Activated CD4-positive, alpha-beta T cell treated with anti-CD3 and anti-CD28 coated beads for 48 hours (primary cell): ENCODE measurements at places on chromosomes 3 and 15.

DNA sequence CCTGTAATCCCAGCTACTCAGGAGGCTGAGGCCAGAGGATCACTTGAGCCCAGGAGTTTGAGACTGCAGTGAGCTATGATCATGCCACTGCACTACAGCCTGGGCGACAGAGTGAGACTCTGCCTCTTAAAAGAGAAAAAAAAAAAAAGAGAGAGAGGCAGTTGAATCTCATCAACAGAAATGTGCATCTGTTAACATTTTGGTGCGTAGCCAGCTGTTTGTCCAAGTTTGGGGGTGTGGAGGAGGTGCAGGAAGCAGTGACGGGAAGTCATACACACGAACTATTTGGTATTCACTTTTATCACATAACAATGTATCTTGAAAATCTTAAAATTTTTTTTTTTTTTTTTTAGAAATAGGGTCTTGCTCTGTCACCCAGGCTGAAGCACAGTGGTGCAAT is 18.2 kb upstream of the CEMIP start:
- DNase-seq, result no peak

DNA sequence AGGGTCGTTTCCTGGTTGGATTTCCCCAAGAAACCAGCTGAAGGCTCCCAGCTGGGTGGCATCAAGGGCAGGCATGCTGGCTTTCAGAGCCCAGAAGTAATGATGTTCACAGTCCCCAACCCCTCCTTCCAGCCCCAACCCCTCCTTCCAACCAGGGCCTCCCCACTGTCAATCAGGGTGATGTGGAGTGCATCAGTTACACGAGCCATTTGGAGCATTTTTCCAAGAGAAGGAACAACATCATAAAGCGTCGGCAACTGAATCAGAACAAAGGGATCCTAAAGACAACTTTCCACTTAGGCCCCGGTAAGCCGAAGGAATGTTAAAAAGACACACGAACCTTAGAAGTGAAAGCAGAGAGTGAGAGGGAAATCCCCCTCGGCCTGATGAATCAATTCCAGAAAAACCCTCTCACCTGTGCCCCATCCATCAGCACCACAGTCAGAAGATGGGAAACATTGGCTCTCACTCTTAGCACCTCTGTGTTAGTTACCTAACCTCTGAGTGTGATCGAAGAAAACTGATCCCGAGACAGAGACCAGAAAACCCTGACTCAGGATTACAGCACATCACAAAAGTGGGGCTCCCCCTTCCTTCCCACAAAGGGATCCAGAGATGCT is 101.2 kb upstream of the WNT5A start:
- no peak for DNase-seq

DNA sequence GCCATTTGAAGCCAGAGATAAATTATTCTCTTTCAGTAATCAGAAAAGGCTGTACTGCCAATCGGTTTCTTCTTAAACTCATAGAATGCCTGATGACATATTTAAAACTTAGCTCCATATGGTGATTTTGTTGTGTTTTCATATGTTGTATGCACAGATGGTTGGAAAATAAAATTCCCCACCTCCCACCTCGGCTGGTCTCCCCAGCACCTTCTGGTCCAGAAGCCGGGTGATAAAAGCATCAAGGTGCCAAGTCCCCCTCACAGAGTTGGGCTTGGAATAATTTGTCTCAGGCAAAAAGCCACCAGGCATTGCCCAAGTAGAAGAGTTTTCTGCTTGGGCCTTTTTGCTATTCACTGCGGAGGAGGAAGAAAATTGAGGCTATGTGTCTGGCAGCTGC is 18.4 kb downstream of the LARS2 start:
- DNase-seq, result no peak

DNA sequence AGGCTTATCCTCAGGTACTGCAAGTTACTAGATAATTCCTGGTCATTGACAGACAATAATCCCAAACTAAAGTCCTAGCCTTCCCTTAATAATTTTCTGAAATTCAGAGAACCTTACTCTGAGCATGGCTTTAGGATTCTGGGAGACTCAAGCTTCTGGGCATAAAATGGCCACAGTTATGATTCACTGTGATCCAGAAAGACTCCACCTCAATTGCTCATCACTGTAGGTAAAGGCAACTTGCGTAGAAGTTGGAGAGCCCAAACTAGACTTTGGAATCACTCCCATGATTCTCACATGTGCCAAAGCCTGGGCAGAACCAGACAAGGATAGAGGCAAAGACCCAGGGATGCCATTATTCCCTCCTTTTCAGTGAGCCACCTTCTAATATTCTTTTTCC is 195.3 kb downstream of the OSBPL10 start:
- no peak for DNase-seq

DNA sequence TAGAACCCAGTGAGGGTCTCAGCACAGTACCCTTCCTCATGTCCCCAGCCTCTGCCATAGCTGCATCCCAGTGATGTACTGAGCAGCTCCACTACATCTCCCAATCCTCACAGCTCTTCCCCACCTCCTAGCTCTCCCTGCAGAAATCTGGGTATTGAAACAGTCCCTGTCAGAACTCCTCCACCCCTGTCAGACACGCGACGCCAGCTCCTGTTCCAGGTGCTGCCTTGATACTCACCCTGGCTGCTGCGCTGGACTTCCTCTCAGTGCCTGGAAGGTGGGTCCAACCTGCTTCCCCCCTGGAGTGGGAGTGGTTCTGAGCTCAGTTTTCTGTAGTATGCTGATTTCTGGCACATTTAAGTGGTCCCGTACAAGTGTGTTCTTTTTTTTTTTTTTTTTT is 160.9 kb upstream of the SLCO3A1 start:
- DNase-seq, result no peak

DNA sequence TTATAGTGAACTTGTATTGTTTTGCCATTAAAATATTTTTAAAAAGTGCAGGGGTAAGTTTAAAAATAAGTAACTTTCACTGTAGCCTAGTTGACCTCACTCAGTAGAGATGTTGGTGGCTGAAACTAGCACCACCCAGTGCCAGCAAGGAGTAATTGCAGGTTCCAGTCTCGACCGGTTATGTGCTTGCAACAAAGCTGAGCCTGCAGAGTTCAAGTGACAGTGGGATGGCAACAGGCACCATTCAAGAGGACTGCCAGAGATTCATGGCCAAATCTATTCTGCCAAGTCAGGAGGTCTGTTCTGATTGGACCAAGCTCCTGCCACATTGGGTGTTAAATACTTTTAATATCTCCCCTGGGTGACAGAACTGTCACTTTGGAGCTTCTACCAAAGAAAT is 2.7 kb downstream of the ADAMTS7 start:
- DNase-seq, result peak; percentile 49

DNA sequence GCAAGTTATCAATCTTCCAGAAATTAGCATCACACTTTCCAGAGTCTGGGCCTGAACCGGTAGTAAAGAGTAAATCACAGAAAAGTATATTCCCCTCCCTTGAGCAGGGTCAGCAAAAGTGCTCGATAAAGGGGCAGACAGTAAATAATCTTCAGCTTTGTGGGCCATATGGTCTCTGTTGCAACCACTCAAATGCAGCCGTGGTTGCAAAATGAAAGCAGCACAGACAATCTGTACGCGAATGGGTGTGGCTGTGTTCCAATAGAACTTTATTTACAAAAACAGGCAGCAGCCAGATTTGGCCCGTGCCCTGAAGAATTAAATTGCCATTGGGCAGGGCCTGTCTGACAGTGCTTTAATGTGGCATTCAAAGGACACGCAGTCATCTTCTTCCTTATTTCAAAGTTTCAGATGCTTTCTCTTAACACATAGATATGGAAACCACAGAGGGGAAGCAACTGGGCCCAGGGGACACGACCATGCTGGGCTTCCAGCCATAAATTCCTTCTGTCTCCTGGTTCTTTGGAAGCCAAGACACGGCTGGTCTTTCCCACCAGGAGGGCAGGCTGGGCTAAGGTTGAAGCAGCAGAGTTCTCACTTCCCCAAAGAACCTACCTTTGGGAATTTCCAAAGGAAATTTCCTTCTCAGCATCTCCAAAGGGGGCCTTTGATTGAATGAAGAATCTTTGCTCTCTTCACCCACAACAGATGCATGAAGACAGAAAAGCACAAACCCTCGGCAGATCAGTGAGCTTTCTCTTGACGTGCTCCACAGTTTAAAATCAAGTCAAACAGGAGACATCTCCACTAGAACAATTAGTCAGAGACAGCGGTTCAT is 489.8 kb upstream of the PROK2 start:
- DNase-seq, result no peak

- no peak for DNase-seq
These were observed 20.1 kb upstream of the CGNL1 start for GRCh38 chr15:57356178-57356577.

DNA sequence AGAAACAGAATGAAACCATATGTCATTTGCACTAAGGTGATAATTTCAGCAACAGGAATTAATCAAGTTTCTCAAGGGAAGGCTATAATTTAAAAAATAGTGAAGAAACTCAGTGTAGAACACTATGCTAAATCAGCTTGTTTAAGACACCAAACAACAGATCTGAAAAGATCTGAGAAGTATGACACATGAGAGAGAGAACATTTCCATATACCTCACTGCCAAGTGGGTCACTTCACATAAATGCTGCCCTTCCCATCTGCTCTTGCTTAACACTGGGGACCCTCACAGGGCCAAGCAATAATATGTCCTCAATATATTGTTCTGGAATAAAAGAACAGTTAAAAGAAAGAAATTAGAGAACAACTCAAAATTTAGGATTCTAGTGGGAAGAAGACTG is 45.6 kb upstream of the CHMP2B start:
- DNase-seq, result no peak
